ENCODE measurements at places on chromosomes 6 and 20.

DNA sequence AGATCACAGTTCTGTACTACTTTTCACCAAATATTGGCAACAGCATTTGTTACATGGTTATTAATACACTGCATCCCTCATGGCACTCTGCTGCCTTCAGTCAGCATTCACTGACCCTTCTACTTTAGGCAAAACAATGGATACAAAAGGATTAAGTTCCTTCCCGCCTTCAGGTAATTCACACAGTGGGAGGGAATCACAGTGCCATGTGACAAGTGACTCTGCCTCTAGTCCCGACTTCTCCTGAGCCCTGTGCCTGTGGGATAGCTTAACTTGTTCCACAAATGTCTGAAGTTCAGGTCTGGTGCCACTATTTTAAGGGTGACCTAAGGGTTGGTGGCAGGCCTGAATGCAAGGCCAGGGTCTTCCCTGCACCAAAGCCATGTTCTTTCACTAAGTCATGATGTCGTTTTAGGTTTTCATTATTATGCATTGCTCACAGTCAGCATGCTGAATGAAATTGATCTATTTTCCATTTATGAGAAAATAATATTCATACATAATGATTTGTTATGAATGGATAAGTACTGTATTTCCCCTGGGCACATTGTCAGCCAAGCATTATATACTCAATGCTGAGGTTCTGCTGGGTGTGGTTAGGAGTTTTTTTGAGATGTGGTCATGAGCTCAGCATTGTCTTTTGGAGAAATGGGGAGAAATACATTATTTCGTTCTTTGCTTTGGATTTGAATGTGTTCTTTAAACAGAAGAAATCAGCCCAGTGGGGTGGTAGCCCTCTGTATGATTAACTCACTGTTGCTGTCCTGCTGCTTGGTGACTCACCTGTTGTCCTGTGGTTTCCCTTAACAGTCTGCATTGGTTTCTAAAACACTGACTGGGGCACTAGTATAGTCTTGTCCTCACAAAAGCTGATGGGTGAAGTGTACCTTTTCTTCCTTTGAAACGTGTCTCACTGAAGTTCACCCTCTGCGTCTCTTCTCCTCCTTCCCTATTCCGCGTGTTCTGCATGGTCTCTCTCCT lies 66.4 kb downstream of the AFDN start:
- DNase-seq = peak; percentile 75

GRCh38 chr6:112172540-112172939 lies 81.8 kb downstream of the LAMA4 start:
- no peak for DNase-seq

DNA sequence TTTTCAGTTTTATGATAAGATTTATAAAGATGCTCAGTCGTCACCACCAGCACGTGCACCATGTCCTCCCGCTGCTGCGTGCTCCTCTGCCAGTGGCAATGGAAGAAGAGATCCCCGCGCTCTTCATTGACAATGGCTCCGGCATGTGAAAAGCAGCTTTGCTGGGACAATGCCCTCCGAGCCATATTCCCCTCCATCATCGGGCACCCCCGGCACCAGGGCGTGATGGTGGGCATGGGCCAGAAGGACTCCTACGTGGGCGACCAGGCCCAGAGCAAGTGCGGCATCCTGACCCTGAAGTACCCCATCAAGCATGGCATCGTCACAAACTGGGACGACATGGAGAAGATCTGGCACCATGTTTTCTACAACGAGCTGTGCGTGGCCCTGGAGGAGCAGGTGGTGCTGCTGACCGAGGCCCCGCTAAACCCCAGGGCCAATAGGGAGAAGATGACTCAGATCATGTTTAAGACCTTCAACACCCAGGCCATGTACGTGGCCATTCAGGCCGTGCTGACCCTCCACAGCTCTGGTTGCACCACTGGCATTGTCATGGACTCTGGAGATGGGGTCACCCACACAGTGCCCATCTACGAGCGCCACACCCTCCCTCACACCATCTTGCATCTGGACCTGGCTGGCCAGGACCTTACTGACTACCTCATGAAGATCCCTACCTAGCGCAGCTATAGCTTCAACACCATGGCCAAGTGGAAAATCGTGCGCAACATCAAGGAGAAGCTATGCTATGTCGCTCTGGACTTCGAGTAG lies 34.3 kb upstream of the ENPP5 start:
- DNase-seq = no peak

- no peak for DNase-seq
Measured at GRCh38 chr6:306641-307061, 14.4 kb downstream of the DUSP22 start.

DNA sequence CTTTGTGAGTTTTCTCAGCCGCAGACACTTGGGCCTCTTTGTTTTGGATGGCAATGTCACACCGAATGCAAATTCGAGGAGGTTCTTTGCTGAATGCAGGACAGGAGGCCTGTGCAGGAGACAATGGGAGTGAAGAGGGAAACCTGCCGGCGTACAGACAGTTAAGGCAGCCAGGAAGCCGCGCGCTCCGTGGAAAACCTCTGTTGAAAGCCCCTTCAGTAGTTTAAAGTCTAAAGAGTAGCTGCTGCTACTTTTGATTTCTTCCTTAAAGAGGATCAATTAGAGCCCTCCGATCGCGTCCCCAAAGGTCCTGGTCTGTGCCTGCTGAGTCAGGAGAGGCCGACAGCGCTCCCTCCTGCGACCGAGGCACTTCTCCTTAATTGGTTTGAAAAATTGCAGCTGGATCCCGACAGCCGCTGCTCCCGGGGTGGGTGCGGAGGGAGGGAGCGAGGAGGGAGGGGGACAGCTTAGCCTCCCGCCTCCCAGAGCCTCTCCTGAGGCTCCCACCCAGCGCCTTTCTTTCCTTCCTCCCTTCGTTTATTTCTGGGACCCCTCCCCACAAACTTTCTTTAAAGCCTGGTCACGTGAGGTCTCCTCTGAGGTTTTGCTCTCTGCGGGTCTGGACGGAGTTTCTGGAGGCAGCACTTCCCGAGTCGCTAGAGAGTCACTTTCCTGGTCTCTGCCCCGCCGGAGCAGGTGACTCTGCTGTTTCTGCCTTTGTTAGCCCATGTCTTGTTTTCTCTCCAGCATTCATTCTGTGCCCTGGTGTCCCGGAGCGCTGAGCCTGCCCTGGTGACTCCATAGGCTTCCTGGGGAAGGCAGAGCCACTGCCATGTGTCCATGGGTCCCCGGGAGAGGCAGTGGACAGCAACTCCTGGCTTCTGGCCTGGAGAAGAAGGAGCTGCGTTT lies 22.3 kb upstream of the RPP40 start:
- peak; percentile 53 for DNase-seq

DNA sequence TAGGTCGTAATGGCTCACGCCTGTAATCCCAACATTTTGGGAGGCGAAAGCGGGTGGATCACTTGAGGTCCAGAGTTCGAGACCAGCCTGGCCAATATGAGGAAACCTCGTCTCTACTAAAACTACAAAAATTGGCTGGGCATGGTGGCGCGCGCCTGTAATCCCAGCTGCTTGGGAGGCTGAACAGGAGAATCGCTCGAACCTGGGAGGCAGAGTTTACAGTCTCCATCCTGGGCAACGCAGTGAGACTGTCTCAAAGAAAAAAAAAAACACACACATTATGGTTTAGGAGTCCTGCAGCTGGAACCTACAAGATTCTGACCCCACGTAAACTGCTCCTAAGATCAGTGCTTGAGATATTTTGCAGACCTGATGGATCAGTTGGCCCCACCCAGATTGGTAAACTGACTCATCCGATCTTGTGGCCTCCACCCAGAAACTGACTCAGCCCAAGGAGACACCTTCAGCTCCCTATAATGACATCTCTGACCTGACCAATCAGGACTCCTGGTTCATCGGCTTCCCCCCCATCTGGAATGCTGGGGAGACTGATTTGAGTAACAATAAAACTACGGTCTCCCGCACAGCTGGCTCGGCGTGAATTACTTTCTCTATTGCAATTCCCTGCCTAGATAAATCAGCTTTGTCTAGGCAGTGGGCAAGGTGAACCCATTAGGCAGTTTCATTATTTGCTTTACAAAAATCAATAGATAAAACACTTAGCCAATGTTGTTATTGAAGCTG lies 96.2 kb upstream of the BTN3A2 start:
- DNase-seq = peak; percentile 95

DNA sequence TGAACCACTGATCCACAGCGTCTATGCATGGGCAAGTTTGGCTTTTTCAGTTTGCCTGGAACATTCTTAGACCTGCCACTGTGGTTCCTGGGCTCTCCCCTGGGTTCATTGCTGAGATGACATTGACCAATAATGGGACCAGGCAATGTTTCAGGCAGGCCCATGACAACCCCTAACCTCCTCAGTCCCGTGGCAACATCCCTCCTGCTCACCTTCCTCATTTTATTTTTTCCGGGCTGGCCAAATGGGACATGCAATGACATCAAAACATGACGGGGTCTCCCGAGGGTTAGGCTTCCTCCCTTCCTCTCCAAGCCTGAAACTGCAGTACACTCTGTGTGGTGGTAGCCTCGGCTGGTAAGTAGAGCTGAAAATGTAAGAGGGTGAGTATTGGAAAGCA lies 234.0 kb upstream of the RREB1 start:
- DNase-seq = no peak

DNA sequence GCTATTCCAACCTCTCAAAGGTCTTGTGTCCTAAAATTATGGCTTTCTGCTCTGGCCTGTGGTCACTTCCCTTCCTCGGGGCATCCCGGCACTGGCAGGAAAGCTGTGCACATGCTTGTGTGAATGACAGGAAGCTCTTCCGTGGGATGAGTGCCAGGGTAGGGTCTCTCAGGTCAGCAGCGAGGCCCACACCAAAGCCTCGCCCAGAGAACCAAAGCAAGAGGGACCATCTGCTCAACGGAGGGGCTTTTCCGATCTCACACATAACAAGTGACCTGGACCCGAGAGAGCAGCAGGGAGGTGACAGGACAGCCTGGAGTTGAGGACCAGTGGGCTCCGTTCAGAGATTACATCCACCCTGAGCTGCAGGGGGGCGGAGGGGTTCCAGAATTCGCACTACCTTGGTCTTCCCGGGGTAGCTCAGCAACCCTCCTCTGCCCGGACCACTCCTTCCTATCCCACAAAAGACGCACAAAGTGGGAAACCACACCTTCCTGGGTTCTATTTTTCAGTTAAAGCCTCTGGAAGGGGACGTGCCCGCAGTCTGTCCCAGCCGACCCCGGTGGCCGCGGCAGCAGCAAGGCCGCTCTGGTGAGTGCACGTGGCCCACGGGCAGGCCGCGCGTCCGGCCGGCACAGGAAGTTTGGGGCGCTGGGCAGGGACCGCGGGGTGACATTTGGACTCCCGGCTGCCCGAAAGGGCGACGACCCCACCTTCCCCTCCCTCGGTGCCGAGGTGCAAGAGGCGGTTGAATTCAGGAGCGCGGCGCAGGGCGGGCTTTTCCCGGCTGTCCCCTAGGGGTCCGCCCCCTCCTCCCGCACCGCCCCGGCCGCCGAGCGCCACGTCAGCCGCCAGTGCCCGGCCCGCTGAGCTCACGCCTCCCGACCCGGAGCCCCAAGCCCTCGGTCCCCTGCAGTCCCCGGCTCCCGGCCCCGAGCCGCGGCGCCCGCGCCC lies 988 bp downstream of the TXNDC5 start:
- peak; percentile 64 for DNase-seq

DNA sequence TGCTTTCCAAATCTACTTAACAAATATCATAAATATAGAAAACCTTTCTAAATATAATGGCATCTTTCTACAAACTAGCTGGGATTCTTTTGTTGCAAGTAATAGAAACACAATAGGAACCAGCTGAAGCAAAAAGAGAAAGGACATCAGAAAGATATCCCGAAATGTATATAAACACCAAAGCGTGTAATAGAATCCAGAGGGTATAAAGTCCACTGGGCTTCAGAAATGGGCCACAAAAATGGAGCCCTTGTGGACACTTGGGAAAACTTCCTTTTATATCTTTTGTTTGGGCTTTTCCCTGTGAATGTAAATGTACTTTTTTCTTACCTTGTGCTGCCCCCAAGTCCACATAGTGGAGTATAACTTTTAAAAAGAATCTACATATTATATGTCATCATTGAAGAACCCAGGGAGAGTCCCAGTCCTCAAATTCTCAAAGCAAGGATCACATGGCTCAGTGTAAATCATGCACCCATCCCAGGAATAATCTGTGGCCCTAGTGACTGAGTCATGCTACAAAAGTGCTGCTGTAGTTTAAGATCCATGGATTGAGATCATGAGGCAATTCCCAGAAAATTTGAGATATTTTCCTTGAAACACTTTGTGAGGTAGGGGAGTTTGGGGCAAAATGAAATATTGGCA lies 457.0 kb downstream of the EPM2A start:
- peak; percentile 50 for DNase-seq

DNA sequence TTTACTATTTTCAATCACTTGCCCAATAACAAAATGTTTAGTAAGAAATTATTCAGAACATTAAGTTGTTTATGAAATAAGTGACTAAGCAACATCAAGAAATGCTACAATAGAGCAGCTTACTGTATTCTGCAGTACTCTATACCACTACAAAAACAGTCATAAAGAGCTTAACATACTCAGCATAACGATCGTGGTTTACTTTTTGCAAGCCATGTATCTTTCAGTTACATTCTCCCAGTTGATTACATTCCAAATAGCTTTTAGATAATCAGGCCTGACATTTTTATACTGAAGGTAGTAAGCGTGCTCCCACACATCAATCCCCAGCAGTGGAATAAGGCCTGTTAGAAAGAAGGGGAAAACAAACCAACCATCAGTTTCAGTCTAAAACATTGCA lies 10.7 kb downstream of the SOD2 start:
- peak; percentile 21 for DNase-seq

DNA sequence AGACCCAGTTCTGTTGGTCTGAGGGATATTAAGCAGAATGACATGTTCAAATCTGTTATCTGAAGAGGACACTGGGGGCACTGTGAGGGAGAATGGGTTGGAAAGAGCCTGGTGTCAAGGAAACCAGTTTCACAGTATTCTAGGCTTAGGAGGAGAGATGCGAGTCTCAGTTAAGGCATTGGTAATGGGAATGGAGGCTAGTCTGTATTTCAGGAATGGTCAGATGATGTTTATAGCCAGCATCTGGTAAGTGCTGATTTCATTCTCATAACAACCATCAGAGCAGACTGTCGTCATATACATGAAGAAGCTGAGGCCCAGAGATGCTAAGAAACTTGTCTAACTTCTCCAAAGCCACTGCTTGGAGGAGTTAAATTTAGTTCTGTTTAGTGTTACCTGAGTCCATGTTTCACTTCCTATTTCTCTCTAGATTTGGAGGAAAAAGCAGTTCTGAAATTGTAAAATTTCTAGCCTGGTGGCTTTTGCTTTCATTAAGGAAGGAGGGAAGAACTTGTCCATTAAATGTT lies 242.0 kb downstream of the ARID1B start:
- peak; percentile 46 for DNase-seq

GRCh38 chr20:63496596-63497120 lies 2.2 kb downstream of the EEF1A2 start:
- no peak for DNase-seq

GRCh38 chr20:51424270-51425117 lies 118.0 kb downstream of the NFATC2 start:
- no peak for DNase-seq

- DNase-seq = no peak
Measured at GRCh38 chr6:131213501-131213990, 78.3 kb downstream of the AKAP7 start.

GRCh38 chr20:6140947-6141346 lies 18.1 kb upstream of the FERMT1 start:
- peak; percentile 20 for DNase-seq

Measured in ELR (cell line).